SK-MEL-5 (cell line): ENCODE measurements at places on chromosomes 13 and 19.

DNA sequence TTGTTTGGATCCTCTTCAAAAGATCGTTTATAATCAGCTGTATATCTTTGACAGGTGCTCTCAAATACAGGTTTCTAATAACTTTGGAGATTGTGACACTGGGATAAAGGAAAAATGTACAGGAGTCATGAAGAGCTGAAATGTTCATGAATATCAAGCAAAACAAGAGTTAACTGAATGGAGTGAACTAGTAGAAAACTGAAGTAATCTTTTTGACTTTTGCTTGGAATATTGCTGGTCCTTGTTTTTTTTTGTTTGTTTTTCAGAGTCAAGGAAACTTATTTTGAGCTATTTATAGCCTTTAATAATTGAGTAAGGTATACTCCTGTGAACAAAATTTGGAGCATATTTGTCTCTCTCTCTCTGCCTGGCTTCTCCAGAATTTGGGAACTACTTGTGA, 25.3 kb downstream of the MED4 start:
- no peak for DNase-seq

- no peak for DNase-seq
Observed at GRCh38 chr19:8821748-8822241, 10.3 kb downstream of the ZNF558 start.

DNA sequence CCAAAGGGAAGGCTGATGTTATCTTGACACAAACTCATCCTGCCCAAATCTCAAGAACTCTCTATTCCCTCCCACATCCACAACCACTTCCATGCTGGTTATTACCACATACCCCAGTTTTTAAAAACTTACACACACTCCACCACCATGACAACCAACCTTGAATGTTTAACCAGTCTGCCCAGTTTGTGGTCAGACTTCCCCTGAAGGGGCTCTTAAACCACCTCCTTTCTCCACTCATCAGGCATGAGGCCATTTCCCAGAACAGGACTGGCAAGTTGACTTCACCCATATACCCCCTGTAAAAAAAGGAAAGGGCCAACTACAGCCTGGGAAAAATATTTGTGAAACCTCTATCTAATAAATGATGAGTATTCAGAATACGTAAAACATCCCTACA, 12.4 kb upstream of the ZSCAN4 start:
- DNase-seq: no peak

- DNase-seq: no peak
Observed at GRCh38 chr19:8457209-8457608, 12.4 kb downstream of the HNRNPM start.

DNA sequence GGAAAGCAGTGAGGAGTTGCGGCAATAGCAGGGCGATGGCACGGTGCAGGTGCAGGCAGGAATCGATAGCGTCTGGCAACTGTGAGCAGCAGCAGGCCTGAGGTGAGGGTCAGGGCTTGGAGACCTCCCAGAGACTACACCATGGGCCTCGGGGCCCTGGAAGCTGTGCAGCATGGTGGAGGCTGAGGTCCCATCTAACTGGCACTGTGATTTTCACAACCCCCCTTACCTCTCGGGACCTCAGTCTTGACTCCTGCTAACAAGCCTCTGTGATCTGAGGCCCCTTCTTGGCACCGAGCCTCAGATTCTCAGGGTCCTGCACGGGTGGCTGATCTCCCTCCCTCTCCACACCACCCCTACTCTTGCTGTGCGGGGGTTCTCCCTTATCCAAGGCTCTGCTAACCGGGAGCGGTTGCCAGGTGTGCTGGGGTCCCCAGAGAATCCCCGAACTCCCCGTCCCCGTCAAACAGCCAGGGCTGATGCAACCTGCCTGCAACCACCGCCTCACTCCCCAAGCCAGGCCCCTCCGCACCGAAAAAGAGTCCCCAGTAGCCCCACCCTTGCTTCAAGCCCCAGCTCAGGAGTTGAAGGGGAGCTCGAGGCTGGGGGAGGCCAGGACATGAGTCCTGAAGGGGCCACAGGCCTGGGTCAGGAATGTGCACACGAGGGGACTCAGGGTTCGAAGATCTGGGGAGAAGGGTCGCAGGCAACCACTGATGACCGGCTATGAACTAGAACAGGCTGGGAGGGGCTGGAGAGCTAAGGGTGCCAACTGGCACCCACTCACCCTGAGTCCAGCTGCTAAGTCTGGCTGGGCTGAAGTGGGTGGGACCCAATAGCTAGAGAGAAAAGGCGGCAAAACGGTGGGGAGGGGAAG, 4.8 kb upstream of the ATF5 start:
- no peak for DNase-seq

- DNase-seq: no peak
Observed at GRCh38 chr19:41956621-41957020, 2.5 kb downstream of the RABAC1 start.

DNA sequence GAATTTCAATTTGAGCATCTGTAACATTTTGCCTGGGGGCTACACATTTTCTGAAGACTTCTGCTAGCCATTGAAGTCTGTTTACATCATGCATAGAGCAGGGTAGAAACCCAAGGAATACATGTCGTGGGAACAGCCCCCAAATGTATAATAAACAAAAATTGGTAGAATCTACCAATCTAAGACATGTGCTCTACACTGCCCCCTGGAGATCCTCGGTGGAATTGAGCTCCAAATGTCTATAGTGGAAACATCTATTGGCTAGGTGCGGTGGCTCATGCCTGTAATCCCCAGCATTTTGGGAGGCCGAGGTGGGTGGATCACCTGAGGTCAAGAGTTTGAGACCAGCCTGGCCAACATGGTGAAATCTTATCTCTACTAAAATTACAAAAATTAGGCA, 57.3 kb downstream of the MBD3L2B start:
- peak; percentile 28 for DNase-seq
